ENCODE measurements at places on chromosomes 2 and 18.

DNA sequence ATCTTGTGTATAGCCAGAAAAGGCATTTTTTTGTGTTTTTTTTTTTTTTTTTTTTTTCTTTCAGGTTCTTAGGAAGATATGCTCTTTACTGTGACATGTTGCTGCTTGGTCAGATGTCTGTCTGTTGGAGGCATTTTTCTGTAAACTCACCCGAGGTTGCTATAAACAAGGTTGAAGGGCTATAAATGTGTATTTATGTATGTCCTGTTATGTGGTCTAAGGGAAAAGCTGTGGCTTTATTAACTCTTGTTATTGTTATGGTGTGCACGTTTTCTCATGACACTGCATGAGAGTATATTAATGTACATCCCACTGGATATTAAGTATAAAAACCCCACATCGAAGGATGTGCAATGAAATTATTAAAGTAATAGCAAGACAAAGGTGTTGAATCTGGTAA lies 102.0 kb downstream of the ZNF532 start:
- no peak for DNase-seq

GRCh38 chr2:240892356-240892755 lies 3.6 kb downstream of the MAB21L4 start:
- DNase-seq: no peak

- peak; percentile 2 for DNase-seq
These were observed 19.5 kb downstream of the SLC25A52 start for GRCh38 chr18:31741097-31741735.

GRCh38 chr2:21710031-21710430 lies 586.3 kb downstream of the TDRD15 start:
- DNase-seq: no peak

DNA sequence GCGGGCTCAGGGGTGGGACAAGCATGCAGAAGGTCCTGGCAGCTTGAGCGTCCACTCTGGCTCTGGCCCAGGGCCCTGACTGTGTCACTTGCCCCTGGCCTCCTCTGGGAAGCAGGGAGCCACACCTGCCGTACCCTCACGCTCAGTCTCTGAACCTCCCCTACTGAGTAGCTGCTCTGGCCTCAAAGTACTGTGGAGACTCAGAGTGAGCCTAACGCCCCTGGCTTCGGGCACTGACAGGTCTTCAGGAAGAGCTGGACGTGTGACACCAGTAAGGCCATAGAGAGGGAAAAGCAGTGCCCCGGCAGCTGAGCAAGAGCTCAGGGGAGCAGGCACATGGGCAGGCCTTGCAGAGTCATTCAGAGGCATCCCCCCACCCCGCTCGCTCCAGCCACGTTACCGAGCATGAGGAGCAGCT lies 73.3 kb downstream of the SFXN5 start:
- DNase-seq: no peak

DNA sequence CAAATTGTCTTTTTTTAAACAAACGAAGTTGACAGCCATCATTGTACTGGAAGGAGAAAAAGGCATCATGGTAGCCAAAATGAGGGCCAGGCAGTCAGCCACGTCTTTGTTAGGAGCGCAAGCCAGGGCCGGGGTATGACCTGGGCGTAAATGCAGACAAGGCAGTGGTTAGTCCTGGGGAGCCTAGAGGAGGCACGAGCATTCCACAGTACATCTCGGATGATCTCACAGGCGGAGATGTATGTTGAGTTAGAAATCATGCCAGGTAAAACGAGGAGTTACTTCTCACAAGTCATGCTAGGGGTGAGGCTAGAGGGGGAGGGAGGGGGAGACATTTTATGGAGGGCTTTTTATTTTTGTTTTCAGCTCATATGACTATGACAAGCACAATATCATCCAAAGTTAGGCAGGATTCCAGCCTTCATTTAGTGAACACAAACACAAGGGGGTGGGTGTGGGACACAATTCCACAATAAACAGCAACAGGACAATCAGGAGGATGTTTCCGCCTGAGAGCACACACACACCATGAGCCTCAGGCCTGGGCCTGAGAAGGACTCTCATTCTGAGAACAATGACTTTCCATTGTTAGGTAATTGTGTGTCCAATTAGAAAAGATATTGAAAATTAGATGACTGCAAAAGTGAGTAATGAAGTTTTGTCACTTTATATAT lies 64.4 kb upstream of the PGAP1 start:
- no peak for DNase-seq

DNA sequence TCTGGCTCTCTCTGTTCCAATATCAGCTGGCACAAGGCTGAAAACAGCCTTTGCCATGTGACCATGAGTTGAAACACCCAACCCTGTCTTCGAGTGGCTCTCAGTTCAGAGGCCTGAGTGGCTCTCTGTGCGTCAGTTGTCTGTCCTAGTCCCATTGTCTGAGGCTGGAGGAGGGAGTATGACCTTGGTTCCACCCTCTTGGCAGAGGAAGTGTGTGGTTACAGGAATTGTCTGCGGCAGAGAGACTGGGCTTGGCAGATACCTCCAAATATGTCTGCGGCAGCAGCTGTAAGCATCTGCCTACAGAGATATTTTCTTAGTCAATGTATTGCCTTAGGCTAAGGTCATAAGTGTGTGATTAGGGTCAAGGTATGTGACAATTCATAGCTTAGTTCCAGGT lies 32.6 kb downstream of the CNGA3 start:
- peak; percentile 8 for DNase-seq

DNA sequence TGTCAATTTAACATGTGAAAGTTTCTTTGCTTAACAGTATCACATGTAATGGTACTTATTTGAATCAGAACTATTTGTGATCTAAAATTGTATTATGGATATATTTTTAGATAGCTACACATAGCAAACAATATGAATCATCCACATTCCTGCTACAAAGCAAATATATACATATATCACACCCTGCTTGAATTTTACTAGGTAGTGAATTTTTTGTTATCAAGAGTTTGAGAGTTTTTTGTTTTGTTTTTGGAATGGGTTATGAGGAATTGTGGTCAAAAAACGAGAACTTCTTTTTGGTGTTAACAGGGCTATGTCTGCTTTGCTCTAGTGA lies 635.7 kb downstream of the NRXN1 start:
- DNase-seq: no peak

DNA sequence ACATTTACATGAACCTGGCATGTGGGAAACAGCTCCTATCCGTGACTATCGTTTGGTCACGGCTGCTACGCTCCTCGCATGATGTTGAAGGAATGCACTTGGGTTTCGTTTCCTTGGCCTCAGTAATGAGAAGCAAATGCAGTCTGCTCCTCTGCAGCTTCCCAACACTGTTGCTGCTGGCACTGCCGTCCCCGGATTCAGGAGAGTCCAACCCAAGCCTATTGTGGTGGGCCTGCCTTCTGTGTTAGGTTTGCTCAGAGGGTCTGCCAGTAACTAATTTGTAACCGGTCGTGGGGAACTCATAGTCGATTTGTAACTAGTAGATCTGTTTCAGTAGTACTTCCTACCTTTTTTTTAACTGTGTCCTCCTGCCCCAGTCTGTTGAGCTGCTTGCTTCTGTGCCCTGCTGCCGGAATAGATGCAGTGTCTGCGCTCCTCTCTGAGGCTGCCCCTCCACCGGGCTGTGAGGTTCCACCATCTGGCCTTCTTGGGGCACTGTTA lies 58.4 kb downstream of the WDSUB1 start:
- peak; percentile 81 for DNase-seq

DNA sequence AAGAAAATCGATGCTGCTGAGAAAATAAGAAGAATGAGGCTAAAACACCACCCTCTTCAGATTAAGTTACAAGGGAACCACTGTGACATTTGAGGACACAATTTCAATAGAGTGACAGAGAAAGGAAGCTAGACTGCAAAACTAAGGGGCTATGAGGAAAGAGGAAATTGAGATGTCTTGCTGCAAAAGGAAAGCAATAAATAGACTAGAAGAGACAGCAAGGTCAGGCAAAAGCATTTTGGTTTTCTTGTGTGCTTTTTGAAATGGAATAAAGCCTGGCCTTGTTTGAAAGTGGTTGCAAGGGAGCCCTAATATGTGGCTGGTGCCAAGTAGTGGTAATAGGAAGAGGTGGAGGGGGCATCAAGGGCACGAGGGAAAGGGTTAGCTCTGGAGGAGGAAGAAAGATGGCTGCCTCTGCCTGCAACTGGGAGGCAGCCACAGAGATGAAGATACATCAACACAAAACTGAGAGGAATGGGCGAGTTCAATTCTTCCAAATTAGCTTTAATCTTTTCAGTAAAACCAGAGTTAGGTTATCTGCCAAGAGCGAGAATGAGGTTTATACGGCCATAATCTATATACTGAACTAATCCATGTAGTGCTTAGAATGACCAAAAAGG lies 1.2 kb upstream of the MRO start:
- DNase-seq: no peak

DNA sequence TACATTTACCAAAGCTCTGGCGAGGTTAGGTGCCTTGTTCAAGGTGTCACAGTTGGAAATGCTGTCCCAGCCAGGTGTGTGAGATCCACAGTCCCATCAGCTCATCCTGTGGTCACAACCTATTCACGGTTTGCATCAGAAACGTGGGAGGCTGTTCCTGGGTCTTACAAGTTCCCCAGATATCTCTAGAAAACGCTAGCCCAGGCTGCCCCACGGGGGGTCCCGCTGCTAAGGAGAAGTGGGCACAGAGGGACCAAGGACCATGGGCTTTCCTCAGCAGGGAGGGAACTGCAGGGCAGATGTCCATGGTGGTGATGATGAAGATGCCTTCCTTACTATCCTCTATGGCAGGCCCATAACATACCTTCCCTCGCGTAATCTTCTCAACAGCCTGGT lies 649 bp downstream of the FECH start:
- no peak for DNase-seq

DNA sequence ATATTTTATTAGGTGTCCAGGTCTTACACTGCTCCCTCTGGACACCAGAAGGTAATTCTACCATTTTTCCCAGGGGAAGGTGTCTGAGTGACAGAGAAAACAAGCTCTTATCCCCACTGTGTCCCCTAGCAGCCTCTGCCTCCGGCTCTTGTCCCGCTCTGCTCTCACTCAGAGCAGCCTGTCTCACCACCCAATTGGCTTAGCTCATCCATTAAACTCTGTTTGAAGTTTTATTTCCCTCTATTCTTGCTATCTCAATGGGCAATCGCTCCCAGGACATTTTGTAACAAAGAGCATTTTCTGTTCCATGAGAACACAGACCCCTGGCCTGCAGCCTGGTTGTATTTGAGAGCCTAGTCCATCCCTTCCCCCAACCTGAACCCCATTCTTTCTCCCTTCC lies 90.6 kb upstream of the LDAH start:
- no peak for DNase-seq

DNA sequence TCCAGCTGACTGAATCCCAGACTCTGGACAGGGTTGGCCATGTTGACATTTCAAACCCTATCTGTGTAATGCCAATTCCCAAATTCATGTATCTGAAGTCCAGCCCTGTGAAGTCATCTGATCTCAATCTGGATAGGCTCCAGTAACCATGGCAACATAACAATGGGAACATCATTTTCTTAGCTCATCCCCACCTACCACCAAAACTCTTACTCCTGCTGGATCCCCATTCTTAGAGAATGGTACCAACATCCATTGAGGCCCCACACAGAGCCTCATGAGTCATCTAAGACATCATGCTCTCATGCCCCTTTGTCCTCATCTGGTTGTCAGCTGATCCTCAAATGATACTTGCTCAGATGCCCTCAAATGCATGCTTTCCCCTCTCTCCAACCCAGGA lies 58.9 kb upstream of the TEX51 start:
- DNase-seq: no peak

GRCh38 chr18:60892441-60892840 lies 440.8 kb upstream of the CDH20 start:
- no peak for DNase-seq
